ENCODE measurements at places on chromosomes 1 and 21. TPM values are rescaled to one million over a fixed set of nuclear protein-coding genes. Genes with fewer than 3 reads are reported as not detected.

The SEMA4A gene
- 21.5 TPM for total RNA-seq

The HOOK1 gene
- 0.98 TPM for total RNA-seq

The RUNX3 gene
- total RNA-seq, result 183 TPM

The AMY1B gene
- total RNA-seq, result not detected

The E2F2 gene
- 98.9 TPM for total RNA-seq

DNA sequence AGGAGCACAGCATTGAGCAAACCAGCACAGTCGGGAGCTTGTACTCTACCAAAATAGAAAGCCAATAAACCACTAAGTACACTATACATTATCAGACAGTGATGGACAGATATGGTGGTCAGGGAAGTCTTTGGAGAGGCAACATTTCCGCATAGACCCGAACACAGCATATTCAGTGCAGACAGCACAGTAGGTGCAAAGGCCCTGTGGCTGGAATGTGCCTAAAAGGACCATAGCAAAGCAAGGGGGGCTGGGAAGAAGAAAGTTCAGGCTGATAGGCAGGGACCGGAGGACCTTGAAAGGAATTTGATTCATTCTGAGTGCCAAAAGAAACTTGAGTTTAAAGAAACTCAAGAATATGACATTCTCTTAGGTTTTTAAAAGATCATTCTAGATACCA is 92.0 kb upstream of the GALNT2 start:
- DNase-seq, result no peak

All from activated CD4-positive, alpha-beta memory T cell treated with anti-CD3 and anti-CD28 coated beads, Interleukin-2, amount 10 ng/mL, durations not matched to agents 7 days and 5 days (primary cell).